ENCODE measurements at places on chromosomes 16 and 17. TPM values are rescaled to one million over a fixed set of nuclear protein-coding genes. Genes with fewer than 3 reads are reported as not detected.
A peak's percentile ranks its signal among the peaks of the same experiment; 100 is the strongest.

The TIMP2 gene
- 484 TPM for total RNA-seq

The IL21R gene
- total RNA-seq: 0.24 TPM

DNA sequence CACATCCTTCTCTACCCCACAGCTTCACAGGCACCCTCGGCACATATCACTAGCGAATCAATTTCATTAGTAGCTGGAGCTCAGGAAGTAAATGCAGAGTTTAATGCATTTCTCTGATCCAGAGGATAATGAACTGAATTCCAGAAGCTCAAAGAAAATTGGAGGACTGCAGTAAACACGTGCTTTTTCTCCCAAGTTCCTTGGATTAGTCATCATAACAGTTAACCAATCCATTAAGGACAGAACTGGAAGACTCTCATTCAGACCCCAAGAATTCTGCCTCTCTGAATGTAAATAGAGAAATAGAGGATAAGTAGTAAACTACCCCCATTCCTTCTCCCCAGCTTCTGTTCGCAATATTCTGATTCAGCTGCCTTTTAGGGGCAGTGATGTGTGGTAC is 40.7 kb downstream of the DUSP14 start:
- no peak for DNase-seq

- no peak for DNase-seq
Observed at GRCh38 chr17:57676543-57676942, 68.6 kb downstream of the CCDC182 start.

- peak; percentile 93 for DNase-seq
Observed at GRCh38 chr17:7437950-7438614, 1.2 kb upstream of the FGF11 start.

GRCh38 chr17:65173284-65173793 is 36.2 kb downstream of the RGS9 start:
- no peak for DNase-seq

DNA sequence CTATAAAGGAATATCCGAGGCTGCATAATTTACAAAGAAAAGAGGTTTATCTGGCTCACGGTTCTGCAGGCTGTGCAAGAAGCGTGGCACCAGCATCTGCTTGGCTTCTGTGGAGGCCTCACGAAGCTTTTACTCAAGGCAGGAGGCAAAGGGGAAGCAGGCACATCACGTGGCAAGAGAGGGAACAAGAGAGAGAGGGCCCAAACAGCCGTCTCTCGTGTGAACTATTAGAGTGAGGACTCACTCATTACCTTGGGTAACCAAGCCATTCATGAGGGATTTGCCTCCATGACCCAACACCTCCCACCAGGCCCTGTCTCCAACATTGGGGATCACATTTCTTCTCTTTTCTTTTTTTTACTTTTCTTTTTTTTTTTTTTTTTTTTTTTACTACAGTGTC is 7.5 kb upstream of the ALKBH5 start:
- DNase-seq: no peak

- DNase-seq: no peak
Observed at GRCh38 chr16:51937771-51938170, 609.2 kb downstream of the TOX3 start.

DNA sequence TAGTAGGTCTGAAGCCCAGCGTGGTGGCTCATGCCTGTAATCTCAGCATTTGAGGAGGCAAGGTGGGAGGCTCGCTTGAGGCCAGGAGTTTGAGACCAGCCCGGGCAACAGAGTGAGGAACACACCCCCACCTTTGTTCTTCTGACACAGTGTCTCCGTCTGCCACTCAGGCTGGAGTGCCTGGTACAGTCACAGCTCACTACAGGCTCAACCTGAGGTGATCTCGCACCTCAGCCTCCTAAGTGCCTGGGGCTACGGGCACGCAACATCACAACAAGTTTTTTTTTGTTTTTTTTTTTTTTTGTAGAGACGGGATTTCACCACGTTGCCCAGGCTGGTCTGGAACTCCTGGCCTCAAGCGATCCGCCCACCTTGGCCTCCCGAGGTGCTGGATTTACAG is 6.7 kb upstream of the TLCD3A start:
- DNase-seq: no peak

DNA sequence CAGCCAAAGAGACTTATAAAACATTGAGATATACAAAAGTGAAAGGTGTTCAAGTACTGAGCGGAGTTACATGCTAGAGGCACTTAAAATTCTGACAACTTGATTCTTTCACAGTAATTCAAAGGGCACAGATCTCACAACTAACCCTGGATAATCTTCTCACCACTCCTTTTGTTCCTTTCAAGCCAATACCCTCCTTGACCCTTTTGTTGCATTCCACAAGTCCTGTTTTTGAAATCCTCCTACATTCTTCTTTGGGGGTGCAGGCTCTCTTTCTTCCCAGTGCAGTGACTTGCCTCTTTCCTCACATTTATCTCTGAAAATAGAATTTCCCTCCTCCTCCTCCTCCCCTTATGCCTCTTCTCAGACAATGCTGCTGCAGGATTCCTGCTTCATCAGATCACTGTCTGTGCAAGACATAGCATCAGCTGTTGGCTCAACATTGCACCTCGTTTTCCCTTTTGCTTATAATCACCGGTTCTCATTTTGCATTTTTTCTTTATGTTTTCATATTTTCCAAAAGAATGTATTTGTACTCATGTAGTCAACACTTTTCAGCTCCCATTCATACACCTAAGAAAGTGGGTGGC is 199.3 kb downstream of the CDH8 start:
- DNase-seq: no peak

DNA sequence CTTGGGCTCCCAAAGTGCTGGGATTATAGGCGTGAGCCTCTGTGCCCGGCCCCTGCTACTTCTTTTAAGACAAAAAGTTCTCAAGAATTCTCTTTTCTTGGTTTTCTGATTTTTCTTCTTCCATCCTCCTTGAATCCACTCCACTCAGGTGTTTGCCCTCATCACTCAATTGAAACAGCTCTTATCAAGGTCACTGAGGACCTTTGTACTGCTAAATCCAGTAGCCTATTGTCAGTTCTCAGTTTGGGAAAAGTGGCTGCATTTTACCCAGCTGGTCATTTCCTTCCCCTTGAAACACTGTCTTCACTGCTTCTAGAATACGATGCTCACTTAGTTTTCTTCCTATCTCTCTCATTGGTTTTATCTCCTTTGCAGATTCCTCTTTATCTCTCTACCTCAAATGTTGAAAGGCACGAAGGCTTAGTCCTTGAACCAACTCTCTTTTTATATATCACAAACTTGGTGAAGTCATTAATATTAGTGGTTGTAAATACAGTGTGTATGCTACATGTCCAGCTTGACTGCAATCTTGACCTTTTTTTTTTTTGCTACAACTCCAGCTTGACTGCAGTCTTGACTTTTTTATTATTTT is 29.8 kb downstream of the ZNRF1 start:
- no peak for DNase-seq
